ENCODE measurements at places on chromosomes 11 and 22.

GRCh38 chr11:12769834-12770345 is 95.7 kb downstream of the TEAD1 start:
- peak; percentile 92 for DNase-seq

DNA sequence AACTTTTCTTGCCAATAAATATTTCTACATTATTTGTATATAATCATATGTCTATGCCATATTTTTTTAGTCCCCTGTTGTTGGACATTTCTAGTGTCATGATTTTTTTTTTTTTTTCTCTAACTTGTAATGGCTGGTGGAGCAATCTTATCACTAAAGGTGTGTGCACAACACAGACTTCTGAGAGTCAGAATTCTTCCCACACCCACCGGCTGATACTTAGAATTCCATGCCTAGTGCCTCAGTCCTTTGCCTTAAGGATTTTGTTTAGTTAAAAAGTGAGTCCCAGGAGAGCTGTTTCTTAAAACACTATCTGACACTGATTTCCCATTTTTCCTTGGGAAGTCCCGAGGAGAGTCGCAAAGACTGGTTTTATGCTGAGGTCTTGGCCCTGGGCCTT is 87.7 kb upstream of the BARX2 start:
- no peak for DNase-seq

DNA sequence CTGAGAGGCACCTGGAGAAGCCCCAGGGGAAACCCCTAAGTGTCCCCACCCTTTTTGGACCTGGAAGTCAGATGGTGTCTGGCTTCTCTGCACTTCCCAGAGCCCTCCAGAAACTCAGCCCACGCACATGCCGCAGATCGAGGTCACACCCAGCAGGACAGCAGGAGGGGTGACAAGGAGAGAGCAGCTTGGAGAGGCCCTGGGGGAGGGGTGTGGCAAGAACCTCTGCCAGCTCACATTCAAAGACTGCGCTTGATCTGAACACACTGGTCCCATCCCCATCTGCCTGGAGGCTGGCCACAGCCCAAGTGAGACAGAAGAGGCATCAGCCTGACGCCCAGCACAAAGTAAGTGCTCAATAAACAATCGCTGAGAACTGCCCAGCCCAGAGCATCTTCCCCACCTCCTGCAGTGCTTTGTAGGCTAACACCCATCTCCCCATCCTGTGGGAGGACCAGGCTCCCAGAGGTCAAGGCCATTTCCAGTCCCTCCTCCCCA is 21.4 kb downstream of the TMPRSS6 start:
- DNase-seq = no peak

GRCh38 chr22:37095113-37095512 is 14.4 kb downstream of the TMPRSS6 start:
- no peak for DNase-seq

- peak; percentile 68 for DNase-seq
Observed at GRCh38 chr11:8699903-8700302, 17.3 kb downstream of the RPL27A start.

DNA sequence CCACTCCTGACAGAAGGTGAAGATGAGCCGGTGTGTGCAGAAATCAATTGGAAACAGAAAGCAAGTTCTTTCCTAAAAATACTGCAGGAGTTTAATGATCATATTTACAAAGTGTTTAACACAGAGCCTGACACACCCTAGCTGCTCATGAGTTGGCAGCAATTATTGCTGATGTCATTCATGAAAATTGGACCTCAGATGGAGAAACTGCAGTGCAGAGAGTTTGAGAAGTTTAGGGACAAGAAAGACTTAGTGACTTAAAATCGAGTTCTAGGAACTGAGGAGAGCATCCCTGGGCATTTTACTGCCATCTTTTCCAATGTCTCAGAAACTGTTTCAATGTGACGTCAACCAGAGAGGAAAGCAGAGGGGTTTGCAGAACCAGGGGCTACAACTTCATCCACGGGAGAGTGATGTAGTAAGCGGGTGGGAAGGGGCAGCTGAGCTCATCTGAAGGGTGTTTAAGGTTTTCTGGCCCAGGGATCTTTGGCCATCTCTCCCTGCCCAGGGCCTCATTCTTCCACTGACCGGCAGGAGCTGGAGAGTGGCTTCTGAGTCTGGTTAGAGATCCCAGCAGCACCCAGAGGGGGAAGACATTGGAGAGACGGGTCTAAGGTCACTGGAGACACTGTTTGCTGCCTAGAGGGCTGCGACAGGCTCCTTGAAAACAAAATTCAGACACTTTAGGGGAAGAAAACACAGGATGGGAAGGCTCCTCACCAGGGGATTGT is 21.1 kb upstream of the IGLL5 start:
- DNase-seq = no peak

DNA sequence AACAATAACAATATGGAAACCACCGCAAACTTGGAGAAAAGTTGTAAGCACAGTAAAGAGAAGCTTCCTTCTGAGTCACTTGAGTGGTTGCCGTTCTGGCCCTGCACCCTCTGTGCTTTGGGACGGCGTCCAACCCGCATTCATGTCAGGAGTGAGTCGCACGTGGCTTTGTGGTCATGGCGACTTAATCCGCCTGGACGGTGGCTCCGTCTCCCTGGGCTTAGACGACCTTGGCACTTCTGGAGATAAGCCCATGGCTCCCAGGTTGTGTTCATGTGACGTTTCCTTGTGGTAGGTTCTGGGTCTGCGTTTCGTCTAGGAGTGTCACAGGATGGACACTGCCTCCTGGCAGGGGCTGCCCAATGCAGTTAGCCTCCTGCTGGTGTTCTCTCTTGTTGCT is 40.5 kb downstream of the TPCN2 start:
- DNase-seq = peak; percentile 84

All from fibroblast of skin of abdomen (primary cell).